ENCODE measurements at places on chromosomes 5 and 9.

DNA sequence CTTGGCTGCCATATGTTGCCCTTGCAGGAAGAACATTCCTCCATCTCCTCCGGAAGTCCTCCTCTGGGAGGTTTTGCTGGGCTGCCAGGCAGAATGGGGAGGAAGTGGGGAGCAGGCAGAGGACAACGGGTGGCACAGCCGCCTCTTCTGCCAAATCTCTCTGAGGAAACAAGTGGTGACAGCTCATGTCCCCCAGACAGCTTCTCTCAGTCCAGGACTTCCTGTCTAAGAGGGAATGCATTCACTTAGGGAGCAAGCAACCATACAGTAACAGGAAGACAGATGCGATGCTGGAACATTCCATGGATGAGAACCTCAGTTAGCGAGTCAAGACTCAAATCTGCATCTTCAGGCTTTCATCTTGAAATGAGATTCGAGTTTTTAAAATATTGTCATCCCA lies 701.0 kb downstream of the SEMA5A start:
- no peak for DNase-seq

- DNase-seq: no peak
Observed at GRCh38 chr5:113217619-113218184, 217.1 kb downstream of the TSSK1B start.

DNA sequence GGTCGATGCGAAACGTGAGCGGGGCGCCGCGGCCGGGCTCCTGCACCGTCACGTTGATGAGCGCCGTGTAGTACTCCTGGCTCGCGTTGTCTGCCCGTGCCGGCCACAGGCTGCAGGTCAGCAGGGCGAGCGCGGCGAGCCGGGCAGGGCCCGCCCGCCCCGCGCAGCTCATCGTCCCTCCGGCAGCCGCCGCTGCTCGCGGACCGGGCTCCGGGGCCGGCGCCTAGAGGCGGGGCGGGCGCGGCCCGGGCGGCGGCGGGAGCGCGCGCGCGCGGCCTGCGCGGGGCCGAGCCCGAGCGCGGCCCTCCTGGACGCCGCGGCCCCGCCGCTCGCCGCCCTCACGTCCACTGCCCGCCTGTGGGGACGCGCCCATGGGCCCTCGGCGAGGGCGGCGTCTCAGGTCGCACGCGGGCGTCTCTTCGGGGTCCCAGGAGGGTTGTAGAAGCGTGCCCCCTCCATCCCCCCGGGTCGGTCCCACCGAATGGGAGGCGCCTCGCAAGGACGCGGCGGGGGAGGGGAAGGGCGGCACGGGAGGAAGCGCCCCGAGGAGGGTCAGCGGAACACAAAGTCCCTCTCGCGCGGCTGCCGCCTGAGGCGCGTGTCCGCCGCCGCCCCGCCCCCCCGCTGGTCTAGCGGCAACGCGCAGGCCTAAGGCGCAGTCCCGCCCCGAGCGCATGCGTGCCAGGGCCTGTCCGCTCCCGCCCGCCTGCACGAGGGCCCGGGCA lies at the start of gene RNF130:
RNF130 (minus strand) TSS at position 229 of the 725 bp plus-strand sequence; CDS start at position 172, 57 bp downstream.
- DNase-seq: peak; percentile 99

GRCh38 chr5:108788142-108788541 lies 40.4 kb downstream of the FER start:
- DNase-seq: no peak

DNA sequence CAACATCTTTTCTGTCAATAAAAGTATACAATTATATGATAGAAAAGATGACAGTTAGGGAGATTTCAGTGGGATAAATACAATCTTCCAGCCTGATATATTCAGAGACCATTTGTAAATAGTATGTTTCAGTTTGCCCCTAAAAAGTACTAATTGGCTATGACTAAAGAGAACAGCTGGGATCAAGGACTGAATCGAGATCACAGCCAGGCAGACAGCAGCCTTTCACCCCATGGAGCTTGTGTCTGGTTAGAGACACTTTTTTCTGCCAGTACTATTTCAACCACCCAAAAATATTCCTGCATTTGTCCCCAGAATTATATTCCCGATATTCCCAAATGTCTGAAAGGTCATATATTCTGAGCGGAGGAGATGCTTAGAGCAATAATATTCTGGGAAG lies 577.3 kb upstream of the TLE4 start:
- no peak for DNase-seq

DNA sequence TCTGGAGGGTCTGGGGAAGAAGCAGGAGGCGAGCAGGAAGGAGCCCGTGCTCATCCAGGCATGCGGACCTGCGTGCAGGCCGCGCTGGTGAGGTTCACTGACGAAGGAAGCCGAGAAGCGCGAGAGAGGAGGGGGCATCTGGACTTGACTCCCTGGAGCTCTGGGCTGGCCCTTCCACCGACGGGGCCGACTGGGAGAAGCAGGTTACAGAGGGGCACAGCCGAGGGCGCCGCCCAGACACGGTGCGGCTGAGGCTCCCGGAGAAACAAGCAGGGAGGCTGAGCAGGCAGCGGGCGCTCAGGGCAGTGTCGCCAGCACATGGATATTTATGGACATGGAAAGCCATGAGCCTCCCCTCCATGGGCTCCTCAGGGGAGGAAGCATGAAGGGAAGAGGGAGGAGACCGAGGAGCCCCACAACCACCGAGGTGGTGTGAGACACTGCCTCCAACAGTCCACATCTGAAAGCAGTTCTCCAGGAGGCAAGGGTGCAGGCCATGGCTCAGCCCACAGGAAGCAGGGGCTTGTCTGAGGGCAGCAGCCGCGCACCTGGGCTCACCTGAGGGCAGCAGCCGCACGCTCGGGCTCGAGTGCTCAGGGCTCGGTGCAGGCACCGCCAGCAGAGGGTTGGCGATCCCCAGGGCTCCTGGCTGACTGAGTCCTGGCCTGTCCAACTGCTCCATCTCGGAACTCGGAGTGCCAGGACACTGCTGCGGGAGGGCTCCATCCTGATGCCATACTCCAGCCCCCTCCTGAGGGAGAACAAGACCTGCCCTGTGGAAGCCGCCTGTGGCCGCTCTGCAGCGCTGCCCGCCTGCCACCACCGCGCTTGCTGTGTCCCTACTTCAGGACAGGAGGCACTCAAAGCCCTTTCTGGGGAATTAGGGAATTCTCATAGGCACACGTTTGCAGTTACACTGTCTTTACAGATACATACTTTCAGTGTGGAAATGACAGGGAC lies 15.7 kb upstream of the INPP5E start:
- DNase-seq: no peak

GRCh38 chr5:92268343-92268742 lies 885.2 kb upstream of the ARRDC3 start:
- no peak for DNase-seq

- no peak for DNase-seq
Observed at GRCh38 chr9:14298601-14299022, 15.3 kb downstream of the NFIB start.

- no peak for DNase-seq
Observed at GRCh38 chr9:134823623-134824022, 57.0 kb upstream of the FCN2 start.

GRCh38 chr5:181063514-181063913 lies 23.4 kb downstream of the BTNL9 start:
- no peak for DNase-seq

- DNase-seq: no peak
Observed at GRCh38 chr5:156835905-156836304, 14.2 kb upstream of the PPP1R2B start.

DNA sequence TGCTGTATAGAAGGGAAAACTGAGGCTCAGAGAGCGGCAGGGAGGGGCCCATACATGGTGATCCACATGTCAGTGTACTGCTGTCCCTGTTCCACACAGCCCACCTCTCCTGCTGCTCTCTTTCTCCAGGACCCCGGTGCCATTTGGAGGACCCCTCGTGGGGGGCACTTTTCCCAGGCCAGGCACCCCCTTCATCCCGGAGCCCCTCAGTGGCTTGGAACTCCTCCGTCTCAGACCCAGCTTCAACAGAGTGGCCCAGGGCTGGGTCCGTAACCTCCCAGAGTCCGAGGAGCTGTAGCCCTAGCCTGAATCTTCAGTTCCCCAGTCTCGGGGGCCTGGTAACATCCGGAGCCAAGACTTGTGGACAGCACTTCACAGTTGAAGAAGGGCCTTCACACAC lies 15.5 kb downstream of the MYOZ3 start:
- DNase-seq: no peak

GRCh38 chr5:115374057-115374775 lies 77.8 kb upstream of the CCDC112 start:
- no peak for DNase-seq

- no peak for DNase-seq
Observed at GRCh38 chr9:108113596-108113995, 624.0 kb upstream of the KLF4 start.
